Skeletal muscle tissue (tissue), 5 donors: ENCODE measurements at places on chromosomes 5 and 9. TPM values are rescaled to one million over a fixed set of nuclear protein-coding genes. Genes with fewer than 3 reads are reported as not detected.

The ACTBL2 gene
- not detected for total RNA-seq

The C5orf46 gene
- not detected for total RNA-seq

The POLK gene
- total RNA-seq = 20.4 TPM

The PKD2L2 gene
- total RNA-seq = 2.6 TPM

The GDF9 gene
- 0.52 TPM for total RNA-seq

The OMD gene
- total RNA-seq = 4.7 TPM

The PCDHB13 gene
- 1.6 TPM for total RNA-seq

The CA9 gene
- under 0.01 TPM for total RNA-seq

The GARNL3 gene
- total RNA-seq = 21.9 TPM

The FAM78A gene
- total RNA-seq = 14.6 TPM

The NUP214 gene
- total RNA-seq = 20.9 TPM

The EQTN gene
- not detected for total RNA-seq

The ARHGEF28 gene
- 8.4 TPM for total RNA-seq

The PCDHGA10 gene
- 4.2 TPM for total RNA-seq

The FOXD4L5 gene
- under 0.01 TPM for total RNA-seq

The DBH gene
- total RNA-seq = not detected

The PCDHA8 gene
- 0.52 TPM for total RNA-seq

The MED27 gene
- total RNA-seq = 6.3 TPM

The OBP2B gene
- total RNA-seq = not detected

The C1QTNF2 gene
- total RNA-seq = 15.1 TPM

The FGF18 gene
- total RNA-seq = 3.1 TPM

The CNTFR gene
- total RNA-seq = 3.1 TPM

The PCDHA11 gene
- total RNA-seq = under 0.01 TPM

The HMMR gene
- 2.6 TPM for total RNA-seq

The QRFP gene
- total RNA-seq = not detected

The GLT6D1 gene
- total RNA-seq = not detected

The NDOR1 gene
- total RNA-seq = 4.7 TPM

The OLFM1 gene
- total RNA-seq = 2.6 TPM

The EXOSC2 gene
- total RNA-seq = 27.1 TPM

The ALDH1A1 gene
- total RNA-seq = 52.7 TPM

The BRINP1 gene
- total RNA-seq = under 0.01 TPM

The HSD17B3 gene
- 1.0 TPM for total RNA-seq

The OCLN gene
- total RNA-seq = 0.52 TPM

The GABRA6 gene
- not detected for total RNA-seq

The SLC34A3 gene
- not detected for total RNA-seq

The KLF9 gene
- 2.6 TPM for total RNA-seq

The PAX5 gene
- total RNA-seq = not detected

The CREBRF gene
- total RNA-seq = 12.0 TPM

The ABO gene
- under 0.01 TPM for total RNA-seq

The SPATA31E1 gene
- not detected for total RNA-seq

The ZFYVE16 gene
- 50.1 TPM for total RNA-seq

The PPP3R2 gene
- total RNA-seq = not detected

The IL4 gene
- not detected for total RNA-seq

The PGM5 gene
- 69.4 TPM for total RNA-seq

The WDR38 gene
- total RNA-seq = not detected
